GM13976 (cell line): ENCODE measurements at places on chromosomes 1 and 21.
A peak's percentile ranks its signal among the peaks of the same experiment; 100 is the strongest.

- DNase-seq, result no peak
Observed at GRCh38 chr1:24457866-24458265, 42.3 kb downstream of the NIPAL3 start.

- DNase-seq, result no peak
Observed at GRCh38 chr1:115115521-115116161, 26.3 kb upstream of the TSPAN2 start.

DNA sequence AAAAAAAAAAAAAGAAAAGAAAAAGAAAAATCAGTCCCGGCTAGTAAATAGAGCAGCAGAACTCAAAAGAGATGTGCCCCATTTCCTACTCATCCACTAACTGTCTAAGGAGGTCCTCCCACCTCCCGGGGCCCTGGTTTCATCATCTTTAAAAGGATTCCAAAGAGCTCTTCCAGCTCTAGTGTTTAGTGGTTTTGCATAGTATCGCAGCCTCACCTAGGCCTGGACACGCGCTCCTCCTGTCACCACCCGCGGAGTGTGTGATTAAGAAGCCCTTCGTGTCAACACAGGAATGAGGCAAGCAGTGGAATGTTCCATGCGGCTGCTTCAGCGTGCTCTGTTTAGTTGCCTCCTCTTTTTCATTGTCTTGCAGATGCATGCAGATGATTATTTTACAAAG lies 49.0 kb downstream of the LBR start:
- DNase-seq, result no peak

DNA sequence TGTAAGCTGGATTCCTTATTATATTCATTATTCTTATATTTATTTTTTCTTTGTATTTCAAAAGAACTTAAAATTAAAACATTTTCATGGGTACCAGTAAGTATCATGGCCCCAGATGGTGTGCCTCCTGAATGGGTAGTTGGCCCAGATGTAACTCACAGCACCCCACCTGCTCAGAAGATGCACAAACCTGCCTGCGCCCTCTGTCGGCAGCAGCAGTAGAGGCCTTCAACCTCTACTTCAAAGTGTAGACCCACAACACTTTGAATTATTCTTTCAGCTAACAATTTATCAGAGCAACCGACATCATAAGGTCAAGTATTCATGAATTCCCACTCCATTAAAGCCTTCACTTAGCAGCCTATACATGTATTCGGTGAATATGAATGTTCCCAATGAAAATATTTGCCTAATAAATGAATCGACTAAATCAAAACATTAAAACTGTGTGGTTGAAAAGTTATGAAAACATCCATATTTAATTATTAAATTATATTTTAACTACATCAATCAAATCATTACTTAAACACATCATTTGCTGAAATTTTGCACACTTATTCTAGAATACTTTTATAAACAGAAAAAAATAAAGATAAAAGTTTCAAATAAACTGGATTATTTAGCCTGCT lies 25.4 kb downstream of the PIGM start:
- DNase-seq, result peak; percentile 80

GRCh38 chr1:32431736-32432400 lies 33.0 kb upstream of the ZBTB8B start:
- peak; percentile 64 for DNase-seq

DNA sequence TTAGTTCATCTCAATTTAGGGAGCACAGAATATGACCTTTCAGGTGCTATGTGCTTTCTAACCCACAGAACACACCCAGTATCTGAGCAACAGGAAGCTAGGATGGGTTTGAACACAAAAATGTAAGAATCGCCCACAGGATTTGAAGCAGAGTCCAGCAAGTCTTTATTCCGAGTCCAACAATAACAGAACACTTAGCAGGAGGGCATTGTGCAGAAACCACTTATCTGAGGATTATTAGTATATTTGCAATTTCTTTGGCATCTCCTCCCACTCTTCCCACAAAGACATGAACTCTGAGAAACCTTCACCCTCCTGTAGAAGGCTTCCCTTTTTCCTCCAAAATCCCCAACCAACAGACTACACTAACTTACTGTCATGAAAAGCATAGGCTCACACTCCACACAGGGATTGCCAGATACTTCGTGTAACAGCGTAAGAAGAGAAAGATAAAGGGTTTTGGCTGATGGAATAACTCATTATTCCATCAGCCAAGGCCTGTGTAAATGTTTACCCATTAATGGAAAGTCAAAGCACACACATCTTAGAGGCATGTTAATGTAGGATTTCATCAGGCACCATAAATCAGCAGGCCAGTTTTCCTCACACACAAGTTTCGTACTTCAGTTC lies 16.1 kb downstream of the SIPA1L2 start:
- DNase-seq, result no peak

- DNase-seq, result no peak
Observed at GRCh38 chr1:157110003-157110402, 10.4 kb upstream of the ETV3L start.
